ENCODE measurements at places on chromosomes 7 and 10.

DNA sequence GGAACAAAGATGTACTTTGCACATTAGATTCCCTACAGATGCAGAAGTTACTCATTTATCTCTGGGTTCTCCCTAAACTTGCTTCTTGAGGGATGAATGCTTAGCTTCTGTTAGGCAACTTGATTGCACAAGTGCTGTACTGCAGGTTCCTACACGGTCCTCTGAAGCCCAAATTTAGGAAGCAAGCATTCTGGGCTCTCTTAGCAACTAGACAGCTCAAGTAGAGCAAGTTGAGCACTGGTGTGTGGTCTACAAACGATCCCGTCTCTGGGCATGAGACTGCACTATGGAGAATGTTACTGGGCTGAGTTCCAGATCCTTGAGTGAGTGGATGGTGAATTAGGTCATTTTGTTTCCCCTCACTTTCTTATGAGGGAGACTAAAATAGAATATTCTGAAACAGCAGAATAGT is 14.3 kb downstream of the SEMA3D start:
- DNase-seq, result no peak

- DNase-seq, result no peak
Observed at GRCh38 chr7:43891069-43891955, 15.1 kb downstream of the URGCP start.

- DNase-seq, result no peak
Observed at GRCh38 chr7:112358513-112358912, 91.7 kb upstream of the IFRD1 start.

GRCh38 chr10:31765541-31765940 is 163.1 kb downstream of the ARHGAP12 start:
- DNase-seq, result no peak

GRCh38 chr7:118057404-118057803 is 126.6 kb upstream of the LSM8 start:
- DNase-seq, result no peak

DNA sequence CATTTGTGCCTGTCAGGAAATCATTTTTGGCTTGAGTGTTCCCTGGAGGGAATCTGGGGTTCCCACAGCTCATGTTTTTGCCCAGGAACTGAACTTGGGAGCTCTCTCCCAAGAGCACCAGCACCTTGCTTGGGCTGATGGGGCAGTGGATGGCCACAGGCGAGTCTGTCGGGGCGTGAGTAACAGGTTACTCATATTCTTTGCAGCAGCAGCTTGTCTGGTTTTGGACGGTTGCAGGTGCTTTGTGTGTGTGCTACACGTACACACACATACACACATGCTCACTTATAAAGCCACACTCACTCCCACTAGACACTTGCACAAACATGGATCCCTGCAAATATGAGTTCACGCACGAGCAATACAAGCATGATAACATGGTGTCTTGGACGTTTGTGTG is 2.9 kb upstream of the PALD1 start:
- no peak for DNase-seq

DNA sequence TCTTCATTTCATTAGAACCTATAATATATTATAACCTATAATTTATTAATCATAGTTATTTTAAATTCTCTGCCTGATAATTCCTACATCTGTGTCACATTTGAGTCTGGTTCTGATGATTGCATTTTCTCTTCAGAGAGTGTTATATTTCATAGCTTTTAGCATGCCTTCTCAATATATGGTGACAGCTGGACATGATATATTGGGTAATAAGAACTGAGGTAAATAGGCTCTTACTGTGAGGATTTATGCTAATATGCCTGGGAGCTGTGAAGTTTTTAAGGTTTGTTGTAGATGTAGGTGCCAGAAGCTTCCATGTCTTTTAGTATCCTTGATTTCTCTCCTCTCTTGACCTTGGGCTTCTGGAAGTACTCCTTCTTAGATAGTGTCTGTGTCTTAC is 325.9 kb upstream of the SEMA3D start:
- DNase-seq, result no peak

DNA sequence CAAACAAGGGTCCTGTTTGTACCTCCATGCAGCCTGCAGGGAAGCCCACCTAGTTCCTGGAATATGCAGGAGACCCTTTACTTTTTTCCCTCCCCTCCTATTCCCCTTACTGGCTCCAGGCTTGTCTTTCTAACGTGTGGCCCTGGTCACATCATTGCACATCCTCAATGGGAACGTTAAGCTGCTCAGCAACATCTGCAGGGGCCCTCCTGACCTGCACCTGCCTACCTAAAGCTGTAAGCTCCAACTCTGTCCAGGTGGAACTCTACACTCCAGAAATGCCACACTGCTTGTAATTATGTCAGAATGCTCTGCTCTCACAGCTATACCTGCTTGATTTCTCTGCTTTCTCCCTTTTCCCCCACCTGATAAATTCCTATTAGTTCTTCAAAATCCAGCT is 72.1 kb downstream of the ARMC3 start:
- DNase-seq, result no peak

DNA sequence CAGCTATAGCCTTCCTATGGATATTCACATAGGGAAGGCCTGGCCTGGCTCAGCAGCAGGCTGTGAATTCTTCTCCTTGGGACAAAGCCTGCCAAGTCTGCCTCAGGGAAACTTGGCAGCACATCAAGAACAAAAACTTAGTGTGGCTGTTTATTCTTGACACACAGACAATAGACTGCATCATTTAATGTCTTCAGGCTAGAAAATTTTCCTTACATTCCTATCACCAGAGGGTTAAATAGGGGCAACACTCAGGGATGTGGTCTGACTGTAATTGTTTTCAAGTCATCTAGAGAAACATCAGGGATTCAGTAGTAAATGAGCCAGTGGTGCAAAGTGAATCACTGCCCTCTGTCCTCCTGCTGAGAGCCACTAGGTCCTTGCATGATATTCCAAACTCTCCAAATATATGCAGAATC is 137.3 kb downstream of the SEMA3C start:
- no peak for DNase-seq

GRCh38 chr10:96688789-96689188 is 31.5 kb downstream of the PIK3AP1 start:
- no peak for DNase-seq
